ENCODE measurements at places on chromosomes 3 and 15.
A peak's percentile ranks its signal among the peaks of the same experiment; 100 is the strongest.

- DNase-seq, result no peak
These were observed 102.8 kb downstream of the FRMD5 start for GRCh38 chr15:44092221-44092620.

GRCh38 chr3:127615631-127616305 lies 13.2 kb upstream of the PODXL2 start:
- no peak for DNase-seq

DNA sequence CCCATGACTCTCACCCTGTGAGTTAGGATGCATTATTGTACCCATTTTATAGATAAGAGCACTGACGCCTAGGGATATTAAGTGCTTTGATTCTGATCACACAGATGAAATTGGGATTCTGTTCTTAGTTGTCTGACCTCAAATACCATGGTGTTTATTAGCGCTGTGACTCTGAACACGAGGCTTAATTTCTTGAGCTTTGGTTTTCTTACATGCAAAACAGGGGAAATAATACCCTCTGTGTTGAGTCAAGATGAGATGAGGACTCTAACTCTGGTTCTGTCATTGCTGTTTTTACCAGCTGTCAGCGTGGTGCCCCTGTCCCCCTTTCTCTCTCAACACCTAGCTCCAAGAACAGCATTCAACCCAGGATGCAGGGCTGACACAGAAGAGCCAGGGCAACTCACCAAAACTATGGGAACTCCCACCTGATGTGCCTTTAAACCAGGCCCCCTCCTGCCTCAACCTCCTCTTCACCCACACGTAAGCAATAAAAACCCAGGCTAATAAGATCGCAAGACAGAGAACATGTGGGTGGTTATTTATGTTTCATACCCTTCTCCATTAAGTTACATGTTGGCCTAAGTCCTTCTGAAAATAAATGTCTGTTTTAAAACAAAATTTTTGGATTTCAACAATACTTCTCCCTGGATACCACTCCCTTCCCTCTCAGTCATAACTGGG lies 100.1 kb upstream of the SPATA12 start:
- no peak for DNase-seq

- DNase-seq, result no peak
These were observed 58.5 kb downstream of the STARD5 start for GRCh38 chr15:81265256-81265943.

DNA sequence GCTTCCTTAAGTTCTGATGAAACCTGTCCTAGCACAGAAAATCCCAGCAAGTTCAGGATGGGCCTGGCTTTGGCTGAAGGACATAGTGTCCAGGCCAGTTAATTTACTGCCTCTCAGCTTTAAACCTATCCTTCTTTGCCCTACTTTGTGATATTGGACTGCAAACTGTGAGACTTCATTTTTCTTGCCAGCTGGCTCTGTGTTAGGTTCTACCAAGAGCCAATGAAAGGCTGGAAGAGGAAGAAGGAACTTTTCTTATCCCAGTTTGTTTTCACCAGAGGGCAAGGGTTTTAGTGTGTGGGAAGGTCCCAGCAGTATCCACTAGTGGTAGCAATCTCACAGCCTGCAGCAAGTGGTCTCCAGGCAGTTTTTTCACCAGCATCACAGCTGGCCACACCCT lies 18.2 kb downstream of the DCUN1D1 start:
- DNase-seq, result peak; percentile 50

DNA sequence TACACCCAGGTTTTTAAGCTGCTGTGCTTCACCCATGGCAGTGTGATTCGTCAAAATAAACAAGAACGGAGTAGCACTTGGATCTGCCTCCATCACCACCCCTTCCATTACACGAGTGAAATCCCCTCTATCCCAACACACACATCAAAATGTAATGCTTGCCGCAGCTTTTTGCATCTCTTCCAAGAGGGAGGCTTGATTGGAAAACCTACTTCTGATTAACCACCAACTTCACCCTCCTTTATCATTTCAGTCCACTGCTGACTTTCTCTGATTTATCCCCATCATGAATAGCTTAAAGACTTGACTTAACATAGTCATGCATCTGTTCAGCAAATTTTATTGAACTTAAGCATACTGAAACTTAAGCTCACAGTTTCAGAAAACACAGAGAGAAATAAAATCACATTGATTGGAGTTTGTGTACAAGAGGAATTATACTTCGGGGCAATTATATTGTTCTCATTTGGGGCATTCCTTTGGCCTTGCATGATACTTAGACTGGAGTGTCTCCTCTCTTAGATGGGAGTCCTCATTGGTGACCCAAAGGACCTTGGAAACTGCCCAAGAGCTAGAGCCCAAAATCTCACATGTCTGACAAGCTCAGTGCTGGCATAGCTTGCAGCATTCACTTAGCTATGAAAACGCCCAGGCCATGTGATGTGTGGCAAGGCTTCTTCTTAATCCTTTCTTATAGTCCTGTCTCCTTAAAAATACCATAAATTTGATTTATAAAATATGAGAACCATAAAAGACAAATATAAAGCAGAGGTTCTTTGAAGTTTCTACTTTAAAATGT lies 124.3 kb upstream of the UMPS start:
- no peak for DNase-seq

- no peak for DNase-seq
These were observed 60.0 kb downstream of the THRB start for GRCh38 chr3:24434651-24435050.

GRCh38 chr3:38111201-38111600 lies 25.7 kb downstream of the ACAA1 start:
- DNase-seq, result no peak

- DNase-seq, result peak; percentile 23
These were observed 432 bp upstream of the RAD54L2 start for GRCh38 chr3:51538115-51538458.

DNA sequence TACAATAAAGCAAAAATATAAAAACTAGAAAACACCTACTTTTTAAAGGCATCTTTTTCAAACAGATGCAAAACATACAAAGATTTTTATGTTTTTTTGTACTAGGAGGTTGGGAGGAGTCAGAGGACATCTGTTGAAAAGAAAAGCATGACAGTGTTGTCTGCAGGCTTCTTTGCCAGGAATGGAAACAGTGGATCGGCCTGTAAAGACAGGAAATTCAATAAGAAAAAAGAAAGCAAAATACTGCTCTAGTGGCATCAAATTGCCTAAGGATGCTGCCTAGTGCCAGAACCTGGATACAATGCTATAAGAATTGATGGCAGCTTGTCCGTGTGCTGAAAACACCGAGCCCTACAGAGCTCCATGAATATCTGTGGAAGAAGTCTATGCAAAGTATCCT lies 69.9 kb downstream of the TBC1D5 start:
- DNase-seq, result no peak

DNA sequence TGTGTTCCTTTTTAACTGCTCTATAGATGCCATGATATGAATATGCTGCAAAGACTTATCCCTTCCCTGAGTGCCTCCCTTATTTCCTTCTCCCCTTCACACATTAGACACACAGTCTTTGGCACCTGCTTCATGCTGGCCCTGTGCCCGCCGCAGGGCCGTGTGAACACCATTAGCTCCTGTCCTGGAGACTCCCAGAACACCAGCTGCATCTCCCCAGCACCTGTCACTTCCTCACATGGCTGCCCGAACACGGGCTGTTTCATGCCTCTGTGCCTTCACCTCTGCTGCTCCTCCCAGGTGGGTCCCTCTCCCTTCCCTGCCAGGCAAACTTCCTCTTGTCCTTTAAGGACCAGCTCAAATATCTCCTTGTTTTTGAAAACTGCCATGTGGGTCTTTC lies 40.5 kb upstream of the SEC13 start:
- no peak for DNase-seq

- no peak for DNase-seq
These were observed 47.2 kb upstream of the PARL start for GRCh38 chr3:183931881-183932280.

GRCh38 chr3:158093526-158093925 lies 12.7 kb downstream of the SHOX2 start:
- no peak for DNase-seq

DNA sequence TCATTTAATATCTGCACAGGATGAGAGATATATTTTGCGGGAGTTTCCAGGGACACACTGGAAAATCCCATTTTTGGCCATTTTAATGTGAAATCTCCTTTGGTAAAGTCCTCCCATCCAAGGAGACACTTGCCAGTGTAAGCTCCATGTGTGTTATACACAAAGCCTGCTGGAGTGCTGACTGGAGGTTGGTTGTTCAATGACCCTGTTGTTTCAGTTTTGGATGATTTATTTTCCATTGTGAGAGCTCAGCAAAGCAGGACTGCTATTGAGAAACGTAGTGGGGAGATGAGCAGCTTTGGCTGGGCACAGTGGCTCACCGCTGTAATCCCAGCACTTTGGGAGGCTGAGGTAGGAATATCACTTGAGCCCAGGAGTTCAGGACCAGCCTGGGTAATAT lies 127.7 kb downstream of the NUP210 start:
- DNase-seq, result no peak

DNA sequence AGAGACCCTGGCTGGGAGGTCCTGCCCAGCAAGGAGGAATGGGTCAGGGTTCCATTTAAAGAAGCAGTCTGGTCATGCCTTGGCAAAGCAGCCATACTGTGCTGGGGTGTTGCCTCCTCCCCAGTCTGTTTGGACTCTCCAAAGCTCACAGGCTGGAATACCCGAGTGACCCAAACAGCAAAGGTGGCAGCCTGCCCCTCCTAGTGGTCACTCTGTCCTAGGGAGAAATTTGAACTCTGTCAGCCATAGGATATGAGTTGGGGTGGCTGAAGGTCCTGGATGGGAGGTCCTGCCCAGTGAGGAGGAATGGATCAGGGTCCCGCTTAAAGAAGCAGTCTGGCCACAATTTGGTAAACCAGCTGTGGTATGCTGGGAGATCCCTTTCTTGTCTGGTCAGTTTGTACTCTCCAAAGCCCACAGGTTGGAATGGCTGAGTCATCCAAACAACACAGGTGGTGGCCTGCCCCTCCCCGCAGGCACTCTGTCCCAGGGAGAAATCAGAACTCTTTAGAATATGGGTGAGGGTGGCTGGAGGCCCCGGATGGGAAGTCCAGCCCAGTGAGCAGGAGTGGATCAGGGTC lies 45.0 kb downstream of the CCR1 start:
- DNase-seq, result no peak

DNA sequence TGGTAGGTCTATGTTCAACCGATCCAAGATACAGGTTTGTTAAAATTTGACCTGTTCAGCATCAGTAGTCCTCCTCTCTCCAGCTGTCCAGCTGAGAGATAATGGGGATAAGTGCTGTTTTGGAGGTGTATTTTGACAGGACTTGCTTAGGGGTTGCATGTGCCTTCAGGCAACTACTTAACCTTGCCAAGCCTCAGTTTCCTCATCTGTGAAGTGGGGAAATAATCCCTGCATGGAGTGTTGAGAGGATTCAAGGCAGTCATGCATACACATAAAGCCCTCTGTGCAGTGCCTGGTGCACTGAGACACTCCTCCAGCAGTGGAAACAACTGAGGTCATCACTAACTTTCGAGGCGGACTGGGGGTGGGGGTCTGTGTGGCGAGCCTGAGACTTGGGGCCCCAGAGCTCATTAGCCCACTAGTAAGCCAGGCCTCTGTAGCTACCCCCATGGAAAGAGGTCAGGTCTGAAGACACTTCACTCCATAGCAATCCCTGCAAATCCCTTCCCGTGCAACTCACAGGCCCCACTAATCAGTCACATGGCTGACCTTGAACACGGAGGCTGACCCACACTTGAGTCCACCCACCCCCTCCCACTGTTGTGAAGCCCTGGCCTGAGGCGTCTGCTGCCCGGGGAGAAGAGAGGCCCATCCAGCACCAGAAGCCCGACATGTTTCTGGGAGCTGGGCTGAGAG lies 25.9 kb upstream of the SLC6A6 start:
- DNase-seq, result no peak

DNA sequence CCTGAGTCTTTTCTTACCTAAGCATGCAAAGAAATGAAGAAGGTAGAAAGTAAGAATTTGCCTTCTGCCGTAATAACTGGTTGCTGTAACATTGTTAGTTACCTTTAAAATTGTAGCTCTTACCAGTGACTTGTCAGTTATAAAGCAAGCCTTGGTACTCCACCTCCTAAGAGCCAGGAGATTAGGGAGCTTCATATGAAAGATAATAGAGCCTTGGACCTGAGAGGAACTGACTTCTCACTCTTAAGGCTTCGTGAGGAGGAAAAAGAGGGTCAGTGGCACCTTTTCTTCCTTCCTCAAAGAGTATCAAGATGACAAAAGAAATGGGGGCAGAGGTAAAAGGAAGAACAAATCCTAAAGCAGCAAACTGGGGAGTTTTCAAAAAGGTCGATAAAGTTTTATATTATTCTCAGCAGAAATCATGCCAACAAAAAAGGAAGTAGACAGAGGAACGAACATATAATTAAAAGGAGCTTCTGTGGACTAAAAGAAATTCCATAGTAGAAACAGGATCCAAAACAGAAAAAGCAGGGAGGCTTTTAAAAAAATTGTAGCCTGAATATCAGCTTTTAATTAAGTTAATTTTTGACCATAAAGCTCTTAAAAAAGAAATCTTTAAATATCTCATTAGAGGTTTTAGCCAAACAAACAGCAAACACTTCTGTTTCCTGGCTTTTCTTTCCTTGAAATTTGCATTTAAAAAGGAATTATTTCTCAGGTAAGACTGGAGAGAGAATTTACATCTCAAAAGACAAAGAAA lies 847.1 kb upstream of the ALCAM start:
- no peak for DNase-seq

DNA sequence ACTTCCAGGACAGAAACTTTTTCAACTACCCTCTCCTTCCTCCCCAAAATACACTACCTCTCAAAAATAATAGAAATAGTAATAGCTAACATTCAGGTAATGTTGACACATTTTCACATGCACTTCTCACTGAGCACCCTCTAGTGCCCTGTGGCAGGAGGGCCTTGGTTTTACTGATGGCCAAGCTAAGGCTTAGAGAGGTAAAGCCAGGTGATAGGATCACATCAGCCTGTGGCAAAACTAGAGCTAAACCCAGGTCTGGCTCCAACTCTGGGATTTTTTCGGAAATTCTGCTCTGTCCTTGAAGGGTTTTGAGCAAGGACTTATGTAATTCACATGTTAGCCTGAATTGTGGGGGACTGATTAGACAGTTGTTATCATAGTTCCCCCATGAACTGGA lies 922 bp upstream of the TAMM41 start:
- DNase-seq, result no peak

- DNase-seq, result no peak
These were observed 30.8 kb upstream of the EOMES start for GRCh38 chr3:27752926-27753325.

DNA sequence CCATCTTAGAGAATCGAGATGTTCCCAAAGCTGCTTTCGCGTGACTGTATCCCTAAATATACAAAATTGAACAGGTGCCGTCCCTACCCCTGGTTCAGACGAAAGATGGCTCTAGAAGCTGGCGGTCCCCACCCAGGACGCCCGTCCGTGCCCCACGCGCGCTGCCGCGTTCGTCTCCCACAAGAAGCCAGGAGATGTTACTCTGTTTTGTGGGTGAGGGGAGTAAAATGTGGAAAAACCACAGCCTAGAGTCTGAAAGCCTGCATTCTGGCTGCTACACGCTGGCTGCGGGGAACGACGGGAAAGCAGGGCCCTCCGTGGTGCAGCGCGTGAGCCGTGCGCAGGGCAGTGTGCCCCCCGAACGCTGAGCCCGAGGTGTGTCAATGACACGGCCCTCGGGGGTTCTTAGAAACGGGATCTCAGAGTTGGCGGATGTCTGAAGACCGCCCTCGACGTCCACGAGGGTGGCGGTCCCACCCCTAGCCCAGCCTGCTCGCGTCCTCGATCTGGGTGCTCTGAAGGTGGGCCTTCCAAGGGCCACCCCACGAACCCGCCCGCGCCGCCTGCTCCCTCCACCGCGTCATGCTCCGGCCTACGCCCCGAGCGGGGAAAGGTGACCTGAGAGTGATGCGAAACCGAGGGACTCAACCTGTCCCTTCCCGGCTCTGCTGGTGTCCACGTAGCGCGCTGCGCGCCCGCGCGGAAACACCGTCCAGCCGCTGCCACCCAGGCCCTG lies 95.6 kb downstream of the OCA2 start:
- DNase-seq, result no peak
